ENCODE measurements at places on chromosomes 12 and 14.
A peak's percentile ranks its signal among the peaks of the same experiment; 100 is the strongest.

GRCh38 chr12:21699851-21700250, 42.2 kb upstream of the LDHB start:
- DNase-seq: peak; percentile 12

DNA sequence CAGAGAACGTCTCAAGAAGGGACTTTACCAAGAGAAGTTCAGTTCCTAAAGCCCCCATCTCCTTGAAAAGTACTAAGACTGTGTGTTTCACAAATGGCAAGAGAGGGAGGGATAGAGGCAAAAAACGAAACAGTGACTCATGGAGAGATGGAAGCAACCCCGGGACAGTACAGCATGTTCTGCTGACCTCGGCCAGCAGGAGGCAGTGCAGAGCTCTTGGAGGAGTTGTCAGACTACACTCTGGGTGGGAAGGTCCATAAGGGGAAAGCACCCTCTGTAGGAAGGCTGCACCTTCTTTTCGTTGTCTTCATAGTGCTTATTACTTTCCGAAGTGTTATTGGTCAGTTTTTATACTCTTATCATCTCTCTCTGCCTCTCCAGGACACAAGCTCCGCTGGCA, 525.2 kb upstream of the CCDC196 start:
- DNase-seq: peak; percentile 40

GRCh38 chr12:51077930-51078329, 5.5 kb downstream of the CSRNP2 start:
- peak; percentile 27 for DNase-seq

DNA sequence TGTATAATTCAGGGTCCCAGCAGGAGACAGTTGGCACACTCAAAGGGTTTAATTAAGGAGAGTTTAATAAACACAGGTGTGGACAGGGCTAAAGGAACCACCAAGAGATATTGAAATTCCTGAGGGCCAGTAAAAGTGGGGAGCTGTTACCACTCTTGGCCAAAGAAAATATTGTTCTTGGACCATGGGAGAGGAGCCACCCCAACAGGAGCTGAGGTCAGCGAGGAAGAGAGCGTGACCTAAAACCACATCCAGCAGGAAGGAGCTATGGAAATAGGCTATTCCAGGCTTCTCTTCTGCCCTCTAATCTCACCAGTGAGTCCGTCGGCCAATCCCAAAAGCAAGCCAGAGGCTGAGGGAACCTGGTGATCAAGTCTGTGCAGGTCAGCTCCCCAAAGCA, 390.8 kb downstream of the MED13L start:
- no peak for DNase-seq

DNA sequence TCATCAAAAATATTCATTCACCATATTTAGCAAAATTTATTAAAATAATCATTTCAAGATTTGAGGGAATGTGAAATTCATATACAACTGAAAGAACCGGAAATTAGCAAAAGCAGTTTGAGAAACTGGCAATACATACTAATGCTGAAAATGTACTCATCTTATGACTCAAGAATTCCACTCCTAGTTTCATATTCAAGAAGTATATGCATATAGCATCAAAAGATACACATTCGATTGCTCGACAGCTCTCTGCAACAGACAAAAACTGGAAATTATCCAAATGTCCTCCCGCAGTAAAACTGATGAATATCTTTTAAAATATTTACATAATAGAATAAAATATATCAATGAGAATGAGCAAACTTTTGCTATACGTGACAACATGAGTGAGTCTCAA, 189.2 kb upstream of the MGAT4C start:
- DNase-seq: peak; percentile 3

GRCh38 chr14:74981462-74981782, 21.3 kb upstream of the EIF2B2 start:
- no peak for DNase-seq

- DNase-seq: no peak
Observed at GRCh38 chr14:73253721-73254120, 16.4 kb downstream of the PAPLN start.
